Effector memory CD4-positive, alpha-beta T cell (primary cell): ENCODE measurements at places on chromosomes 12 and 14.

DNA sequence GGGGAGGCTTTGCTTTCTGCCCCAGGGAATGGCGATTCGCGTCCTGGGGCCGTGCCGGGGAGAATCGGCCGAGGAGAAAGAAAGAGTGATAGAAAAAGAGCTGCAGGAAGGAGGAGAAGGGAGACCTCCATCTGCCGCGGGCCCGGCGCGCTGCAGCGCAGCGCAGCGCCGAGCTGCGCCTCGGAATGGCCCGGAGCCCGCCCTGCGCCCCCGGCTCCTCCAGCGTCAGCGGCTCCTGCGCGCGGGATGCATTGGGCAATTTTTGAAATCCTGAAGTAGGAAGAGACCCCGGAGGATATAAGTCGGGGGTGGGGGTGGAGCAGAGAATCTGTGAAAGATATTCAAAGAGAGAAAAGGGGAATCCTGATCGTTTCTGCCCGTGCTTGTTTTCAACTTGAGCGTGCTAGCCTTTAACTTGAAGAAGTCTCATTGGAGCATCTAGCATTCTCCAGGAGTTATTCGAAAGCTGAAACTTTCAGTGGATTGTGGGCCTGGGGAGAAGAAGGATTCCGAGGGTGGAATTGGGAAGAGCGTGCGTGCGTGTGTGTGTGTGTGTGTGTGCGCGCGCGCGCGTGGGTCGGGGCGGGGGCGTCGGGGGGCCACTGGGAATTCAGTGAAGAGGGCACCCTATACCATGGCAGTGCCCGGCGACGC, 441 bp downstream of the PDE3A start:
- no peak for DNase-seq

GRCh38 chr12:77686760-77687159, 143.9 kb upstream of the NAV3 start:
- DNase-seq = no peak

DNA sequence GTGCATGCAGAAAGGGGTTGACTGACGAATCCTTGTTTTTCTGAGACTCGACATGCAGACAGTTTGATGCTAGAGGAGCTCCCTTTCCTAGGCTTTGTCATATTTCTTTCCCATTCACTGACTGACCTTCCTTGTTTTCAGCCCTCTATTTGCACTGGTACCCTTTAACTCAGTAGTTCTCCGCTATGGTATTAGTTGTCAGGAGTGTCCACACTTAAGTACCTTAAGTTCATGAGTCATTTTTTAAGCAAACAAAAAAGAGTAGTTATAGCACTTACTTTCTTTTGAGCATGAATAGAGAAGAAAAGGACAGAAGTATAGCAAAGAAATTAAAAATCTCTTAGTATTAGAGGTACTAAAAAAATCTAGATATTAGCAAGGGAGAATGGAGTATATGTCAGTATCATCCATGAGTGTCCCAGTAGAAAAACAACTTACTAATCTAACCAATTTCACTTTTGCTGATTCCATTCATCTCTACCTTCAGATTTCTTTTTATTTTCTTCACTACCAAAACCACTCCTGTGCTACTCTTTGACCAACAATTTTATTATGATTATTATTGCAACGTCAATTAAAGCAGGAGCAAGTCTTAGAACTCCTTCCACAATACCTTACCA, 8.3 kb downstream of the ATP2B1 start:
- DNase-seq = no peak

DNA sequence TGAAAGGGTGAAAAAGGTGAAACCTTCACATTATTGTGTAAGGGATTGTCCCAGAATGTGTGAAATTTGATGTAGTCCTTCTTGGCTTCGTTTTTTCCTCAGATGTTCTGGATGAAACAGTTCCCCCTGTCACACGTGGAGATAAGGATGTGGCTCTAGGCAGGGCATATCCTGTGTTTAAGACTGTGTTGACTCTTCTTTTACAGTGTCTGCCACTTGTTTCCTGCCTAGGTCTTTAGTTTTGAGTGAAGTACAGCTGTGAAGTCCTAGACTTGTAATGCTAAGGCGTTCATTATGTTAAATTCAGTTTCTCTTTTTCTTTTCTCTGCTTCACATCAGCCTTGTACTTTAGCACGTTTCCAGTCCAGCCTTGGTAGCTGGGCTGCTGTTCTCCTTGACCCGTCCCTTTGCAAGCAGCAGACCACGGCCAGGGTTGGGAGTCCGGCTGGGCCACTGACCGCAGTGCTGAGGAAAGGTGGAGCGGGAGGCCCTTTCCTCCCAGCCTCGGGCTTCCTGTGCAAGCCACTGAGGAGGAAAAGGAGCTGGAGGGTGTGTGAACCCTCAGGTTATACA, 59.1 kb downstream of the RASSF3 start:
- DNase-seq = peak; percentile 55

DNA sequence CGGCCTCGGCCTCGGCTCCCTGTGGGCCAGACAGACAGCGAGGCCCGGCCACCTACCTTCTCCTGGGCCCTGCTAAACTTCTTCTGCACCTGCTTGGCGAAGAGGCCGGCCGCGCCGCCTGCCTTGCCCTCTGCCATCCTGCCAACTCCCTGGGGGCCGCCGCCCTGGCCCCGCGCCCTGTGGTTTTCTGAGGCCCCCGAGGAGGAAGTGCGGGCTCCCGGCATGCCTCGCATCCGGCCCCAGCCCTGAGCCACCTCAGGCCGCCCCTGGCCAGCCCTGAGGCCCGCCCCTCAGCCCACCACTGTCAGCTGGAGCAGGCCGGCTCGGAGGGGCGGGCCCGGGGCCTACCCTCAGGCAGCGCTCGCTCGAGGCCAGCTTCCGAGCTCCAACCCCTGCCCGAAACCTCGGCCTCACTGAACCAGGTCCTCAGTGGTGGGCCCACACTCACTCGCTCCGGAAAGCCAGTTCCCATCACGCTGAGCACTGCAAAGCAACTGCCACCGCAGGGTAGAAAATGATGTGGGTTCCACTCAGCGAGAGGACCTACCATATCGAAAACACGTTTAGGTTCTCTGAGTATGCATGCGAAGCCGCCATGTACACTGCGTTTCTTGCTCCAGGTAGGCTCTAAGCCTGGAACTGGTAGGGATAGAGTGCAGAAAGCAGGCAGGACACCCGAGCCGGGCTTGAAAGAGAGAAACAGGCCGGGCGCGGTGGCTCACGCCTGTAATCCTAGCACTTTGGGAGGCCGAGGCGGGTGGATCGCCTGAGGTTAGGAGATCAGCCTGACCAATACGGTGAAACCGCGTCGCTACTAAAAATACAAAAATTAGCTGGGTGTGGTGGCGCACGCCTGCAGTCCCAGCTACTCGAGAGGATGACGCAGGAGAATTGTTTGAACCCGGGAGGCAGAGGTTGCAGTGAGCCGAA, at the start of gene BIN2:
Gene BIN2, minus strand, starts transcription at position 209 of the 930 bp plus-strand sequence. Its CDS starts 72 bp downstream, at position 137.
- peak; percentile 63 for DNase-seq

DNA sequence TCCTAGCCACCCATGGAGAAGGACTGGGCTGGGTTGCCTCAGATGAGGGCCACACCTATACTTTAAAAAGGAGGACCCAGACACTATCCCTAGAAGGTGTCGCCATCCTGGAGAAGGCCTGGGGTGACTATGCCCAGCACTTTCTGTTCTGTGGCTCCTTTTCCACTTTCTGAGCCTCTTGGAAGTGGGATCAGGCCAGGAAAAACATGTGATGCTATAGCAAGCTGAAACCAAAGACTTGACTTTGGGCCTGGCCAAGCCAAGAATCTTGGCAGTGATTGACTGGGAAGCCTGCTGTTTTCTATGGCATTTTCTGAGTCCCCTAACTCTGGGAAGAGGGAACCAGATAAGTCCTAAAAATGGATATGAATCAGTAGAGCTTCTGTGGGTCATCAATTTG, 332.3 kb downstream of the ZFP36L1 start:
- no peak for DNase-seq

DNA sequence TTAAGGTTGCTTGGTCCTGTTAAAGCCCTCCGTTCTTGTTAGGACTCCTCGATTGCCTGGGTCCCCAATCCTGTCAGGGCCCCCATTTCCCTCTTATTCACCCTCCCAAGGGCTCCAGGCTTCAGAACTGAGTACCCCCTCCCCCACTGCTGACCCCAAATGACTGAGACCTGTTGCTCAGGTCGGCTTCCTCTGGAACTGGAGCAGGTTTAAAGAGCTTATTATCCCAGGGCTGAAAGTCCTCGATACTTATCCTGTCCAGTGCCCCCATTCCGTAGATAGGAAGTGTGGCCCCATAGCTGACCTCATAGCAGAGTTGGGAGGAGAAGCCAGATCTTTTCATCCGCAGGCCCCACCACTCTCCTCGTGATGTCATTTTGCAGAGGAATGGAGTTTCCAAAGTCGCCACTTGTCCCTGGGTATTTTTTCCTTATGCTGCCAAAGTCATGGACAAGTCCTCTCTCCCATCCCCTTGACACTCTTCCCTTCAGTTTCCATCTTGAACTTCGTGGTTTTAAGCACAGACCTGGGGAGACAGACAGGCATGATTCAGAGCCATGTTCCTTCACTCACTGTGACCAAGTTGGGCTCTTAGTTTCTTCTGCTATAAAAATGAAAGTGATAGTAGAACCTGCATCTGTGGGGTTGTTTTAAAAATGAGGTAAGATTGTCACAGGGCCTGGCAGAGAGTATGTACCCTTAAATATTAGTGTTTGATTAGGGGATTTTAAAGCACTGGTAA, 1.2 kb downstream of the USP30 start:
- no peak for DNase-seq

DNA sequence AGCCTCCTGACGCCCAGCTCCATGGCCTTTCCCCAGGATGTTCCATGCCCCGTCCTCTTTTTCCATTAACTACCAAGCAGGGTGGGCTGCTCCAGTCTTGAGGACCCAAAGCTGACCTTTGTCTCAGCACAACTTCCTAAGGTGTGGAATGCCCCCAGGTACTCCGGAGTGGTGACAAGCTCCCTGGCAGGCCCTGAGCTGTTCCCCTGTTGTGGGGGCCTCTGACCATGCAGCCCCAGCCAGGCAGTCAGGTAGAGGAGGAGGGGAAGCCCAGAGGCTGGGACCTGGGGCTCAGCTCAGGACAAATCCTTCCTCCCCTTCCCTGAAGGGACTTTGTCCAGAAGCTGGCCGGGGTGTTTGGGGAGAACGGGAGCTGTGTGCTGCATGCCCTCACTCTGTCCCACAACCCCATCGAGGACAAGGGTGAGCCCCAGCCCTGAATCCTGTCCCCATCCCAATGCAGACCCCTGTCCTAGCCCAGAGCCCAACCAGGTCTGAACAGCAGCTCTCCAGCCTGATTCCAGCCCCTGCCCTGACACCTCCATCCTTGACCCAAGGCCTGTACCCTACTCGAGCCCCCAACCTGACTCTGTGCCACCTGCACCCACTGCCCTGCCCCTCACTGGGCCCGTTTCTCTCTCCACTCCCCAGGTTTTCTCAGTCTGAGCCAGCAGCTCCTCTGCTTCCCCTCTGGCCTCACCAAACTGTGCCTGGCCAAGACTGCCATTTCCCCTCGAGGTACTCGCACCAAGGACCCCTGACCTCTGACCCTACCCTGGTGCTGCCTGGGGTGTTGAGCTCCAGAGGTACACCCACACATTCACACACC, 4.4 kb downstream of the CARMIL3 start:
- no peak for DNase-seq

DNA sequence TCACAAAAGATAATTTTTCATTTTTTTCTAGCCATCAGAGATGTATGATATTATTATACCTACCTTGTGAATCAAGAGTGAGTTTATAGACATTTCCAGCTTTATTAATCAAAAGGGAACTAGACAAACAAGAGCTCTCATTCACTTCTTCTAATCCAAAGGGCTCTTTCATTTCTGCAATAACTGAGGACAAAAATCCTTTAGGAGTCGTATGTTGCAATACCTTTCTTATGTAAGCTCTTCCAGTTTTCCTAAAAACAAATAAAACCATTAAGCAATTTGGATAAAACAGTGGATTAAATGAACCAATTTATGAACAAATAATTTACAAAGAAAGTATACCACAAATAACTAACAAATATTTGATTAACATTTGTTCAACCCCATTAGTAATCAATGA, 107.1 kb downstream of the CATSPERB start:
- no peak for DNase-seq

DNA sequence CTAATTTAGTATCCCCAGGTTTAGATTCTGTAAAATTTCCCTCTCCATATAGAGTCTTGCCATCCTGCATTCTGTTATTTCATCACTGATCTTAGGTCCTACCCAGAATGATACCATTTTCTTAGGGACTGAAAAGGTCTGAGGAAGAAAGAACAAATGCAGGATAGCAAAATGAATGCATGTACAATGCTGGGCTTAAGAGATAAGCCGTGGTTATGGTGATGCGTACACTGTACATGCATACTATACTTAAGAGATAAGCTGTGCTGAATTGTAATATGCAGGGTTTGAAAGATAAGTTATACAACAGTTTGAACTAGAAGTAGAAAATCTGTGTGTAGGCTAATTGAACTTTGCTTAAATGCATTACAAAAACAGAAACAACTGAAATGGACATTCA, 416.2 kb downstream of the C12orf50 start:
- DNase-seq = no peak

GRCh38 chr14:77903937-77904617, 104.2 kb downstream of the ADCK1 start:
- DNase-seq = no peak

GRCh38 chr12:15546102-15546701, 223.9 kb downstream of the PTPRO start:
- DNase-seq = peak; percentile 12

DNA sequence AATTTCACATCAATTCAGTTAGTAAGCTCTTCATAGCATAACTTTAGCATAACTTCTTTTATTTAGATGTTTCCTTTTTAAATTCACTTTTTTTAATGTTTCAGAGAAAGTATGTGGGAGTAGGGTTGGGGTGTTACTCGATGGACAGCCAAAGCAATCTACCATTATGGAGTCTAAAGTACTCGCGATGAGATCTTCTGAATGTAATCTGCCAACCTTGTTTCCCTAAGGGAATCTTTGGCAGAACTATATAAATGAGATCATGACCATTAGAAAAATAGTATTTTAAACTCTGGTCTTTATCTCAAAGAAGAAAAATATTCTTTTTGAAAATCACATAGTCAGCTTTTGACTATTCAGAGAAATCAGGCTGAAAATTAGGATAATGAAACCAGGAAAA, 103.9 kb downstream of the BBS10 start:
- DNase-seq = no peak

GRCh38 chr14:44663136-44663535, 156.1 kb upstream of the FSCB start:
- DNase-seq = no peak

- no peak for DNase-seq
Observed at GRCh38 chr12:77599782-77600467, 230.8 kb upstream of the NAV3 start.
